ENCODE measurements at places on chromosomes 6 and 20.

DNA sequence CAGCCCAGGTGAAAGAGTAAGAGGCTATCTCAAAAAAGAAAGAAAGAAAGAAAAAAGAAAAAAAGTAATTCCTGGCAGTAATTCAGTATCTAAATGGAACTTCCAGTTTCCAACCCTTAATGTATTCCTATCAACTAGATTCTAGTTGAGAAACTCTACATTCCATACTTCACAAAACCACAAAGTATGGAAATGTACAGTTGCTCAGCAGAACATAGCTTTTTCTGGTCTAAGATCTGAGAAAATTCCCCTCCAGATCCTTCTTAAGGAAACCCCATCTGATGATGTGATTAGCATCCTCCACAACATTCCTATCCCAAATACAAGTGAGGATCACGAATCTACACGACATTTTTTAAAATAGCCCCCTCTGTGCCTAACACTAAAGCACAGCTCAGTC is 3.6 kb downstream of the ARMH2 start:
- no peak for ATAC-seq

DNA sequence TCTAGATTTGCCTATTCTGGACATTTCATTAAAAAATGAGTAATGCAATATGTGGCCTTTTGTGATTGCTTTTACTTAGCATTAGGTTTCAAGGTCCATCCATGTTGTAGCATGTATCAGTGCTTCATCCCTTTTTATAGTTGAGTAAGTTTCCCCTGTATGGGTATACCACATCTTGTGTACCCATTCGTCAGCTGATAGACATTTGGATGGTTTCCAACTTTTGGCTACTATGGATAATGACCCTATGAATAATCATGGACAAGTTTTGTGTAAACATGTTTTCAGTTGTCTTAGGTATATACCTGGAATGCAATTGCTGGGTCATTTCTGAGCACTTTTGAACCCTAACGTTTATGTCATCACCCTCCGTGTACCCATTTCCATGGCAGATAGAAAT is 15.4 kb downstream of the METTL24 start:
- no peak for ATAC-seq

DNA sequence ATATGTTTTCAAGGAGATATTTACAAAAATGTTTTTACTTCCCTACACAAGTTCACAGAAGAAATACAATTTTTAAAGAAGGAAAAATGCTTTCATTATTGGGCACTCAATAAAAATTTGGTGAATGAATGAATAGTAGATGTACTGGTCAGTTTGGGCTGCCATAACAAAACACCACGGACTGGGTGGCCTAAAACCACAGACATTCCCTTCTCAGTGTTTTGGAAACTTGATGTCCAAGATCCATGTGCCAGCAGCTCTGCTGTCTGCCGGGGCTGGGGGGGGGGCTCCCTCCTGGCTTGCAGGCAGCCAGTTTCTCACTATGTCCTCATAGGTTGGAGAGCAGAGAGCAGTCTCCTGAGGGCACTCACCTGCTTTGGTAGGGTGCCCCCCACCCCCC is 62.0 kb downstream of the FAM120B start:
- no peak for ATAC-seq

DNA sequence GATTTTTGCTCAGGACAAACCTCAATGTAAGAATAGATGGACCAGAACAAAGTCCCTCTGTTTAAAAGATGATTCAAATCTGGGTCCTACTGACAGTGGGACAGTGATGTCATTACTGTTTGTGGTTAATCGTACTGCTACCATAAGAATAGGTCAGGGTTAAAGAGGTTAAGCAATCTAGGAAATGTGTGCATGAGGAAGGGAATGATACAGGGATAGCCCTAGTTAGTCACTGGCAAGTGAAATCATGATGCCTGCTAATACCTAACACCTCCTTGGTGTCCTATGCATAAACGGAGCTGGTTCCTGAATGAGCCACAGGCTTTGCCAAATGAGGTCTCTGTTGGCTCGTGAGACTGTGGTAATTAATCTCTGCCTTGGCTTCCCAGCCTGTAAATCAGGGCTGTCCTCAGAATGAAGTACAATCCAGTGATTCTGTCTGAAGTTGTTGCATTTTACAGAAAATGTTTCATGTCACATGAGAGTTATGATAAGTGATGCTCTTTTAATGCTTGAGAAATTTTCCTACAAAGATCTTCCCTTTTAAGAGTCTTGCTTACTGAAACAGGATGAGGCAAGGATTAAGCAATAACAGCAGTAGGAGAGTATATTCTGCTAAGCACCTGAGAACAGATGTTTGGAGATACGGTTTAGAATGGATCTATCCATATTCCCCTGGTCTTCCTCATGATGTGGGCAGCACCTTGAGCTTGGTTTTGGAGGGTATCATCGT is 3.8 kb downstream of the MEP1A start:
- ATAC-seq: no peak

- peak; percentile 17 for ATAC-seq
Observed at GRCh38 chr6:158769771-158770432, 49.3 kb downstream of the EZR start.

DNA sequence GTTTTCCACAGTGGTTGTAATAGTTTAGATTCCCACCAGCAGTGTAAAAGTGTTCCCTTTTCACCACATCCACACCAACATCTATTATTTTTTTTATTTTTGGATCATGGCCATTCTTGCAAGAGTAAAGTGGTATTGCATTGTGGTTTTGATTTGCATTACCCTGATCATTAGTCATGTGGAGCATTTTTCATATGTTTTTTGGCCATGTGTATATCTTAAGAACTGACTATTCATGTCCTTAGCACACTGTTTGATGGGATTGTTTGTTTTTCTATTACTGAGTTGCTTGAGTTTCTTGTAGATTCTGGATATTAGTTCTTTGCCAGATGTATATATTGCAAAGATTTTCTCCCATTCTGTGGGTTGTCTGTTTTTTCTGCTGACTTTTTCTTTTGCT is 820.1 kb downstream of the TENT5A start:
- ATAC-seq: no peak

- no peak for ATAC-seq
Observed at GRCh38 chr6:119132261-119132981, 54.0 kb upstream of the FAM184A start.

GRCh38 chr6:68978411-68978810 is 343.3 kb downstream of the ADGRB3 start:
- no peak for ATAC-seq

DNA sequence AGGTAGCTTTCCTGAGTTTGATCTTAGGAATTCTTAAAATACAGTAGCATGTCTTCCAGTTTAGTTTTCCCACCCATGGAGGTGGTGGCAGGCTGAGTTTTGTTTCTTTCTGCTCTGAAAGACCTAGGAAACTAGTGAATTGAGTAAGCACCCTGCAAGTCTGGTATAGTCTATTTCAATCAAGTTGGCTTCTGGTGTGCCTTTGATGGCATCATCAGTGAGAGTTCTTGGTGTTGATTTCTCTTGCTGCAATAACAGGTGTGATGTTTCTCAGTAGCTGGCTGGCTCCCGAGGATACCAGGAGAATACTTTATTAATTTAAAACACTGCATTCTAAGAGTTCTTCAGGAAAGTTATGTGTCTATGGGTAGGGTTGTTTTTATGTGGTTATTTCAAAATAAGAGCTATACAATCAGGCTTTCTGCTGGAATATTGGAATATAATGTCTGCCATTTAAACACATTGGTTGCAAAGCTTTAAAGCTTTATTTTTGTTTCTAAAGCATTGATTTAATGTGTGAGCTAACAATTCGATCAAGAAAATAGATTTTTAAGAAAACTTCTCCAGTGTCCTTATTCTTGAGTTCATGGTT is 19.0 kb downstream of the VAPB start:
- peak; percentile 55 for ATAC-seq

DNA sequence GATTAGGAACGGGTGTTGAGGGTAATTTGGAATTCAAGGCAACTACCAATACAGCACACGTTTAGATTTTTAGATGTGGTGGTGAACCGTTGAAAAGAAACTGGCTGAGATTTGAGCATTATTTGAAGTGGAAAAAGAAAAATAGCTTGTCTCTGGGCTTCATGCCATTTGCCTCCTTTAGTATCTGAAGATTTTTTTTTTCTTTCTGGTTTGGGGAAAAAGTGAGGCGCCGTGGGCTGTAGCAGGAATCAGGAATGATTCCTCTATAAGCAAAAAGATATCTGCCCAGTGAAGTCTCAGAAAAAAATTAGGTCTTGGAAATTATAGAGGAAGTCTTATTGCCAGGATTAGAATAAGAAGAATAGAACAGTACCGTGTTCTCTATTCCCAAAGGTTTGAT is 88.5 kb downstream of the RPS12 start:
- no peak for ATAC-seq

GRCh38 chr6:10396785-10397184 is 18.1 kb downstream of the TFAP2A start:
- ATAC-seq: no peak

DNA sequence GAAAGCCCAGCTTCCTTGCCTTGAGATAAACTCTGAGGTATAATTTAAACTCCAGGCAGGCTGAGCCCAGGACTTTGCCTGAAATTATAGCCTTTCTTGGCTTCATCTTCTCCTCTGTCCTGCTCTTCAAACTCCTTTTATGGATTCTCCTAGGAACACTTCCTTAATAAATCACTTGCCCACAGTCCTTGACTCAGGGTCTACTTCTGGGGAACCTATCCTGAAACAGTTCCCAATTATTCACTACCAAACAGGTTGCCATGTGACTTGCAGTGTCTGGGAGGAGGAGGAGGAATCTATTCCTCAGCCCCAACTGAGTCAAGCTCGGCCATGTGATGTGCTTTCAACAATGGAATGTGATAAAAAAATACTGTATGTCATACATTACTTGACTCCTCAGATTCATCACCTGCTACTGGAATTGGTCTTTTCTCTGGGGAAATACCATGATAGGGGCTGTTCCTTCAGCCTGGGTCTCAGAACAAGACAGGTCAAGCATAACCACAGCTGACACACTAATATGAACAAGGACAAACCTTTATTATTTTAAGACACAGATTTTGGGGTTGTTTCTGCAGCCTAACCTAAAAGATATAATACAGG is 20.5 kb upstream of the CDKN1A start:
- no peak for ATAC-seq

DNA sequence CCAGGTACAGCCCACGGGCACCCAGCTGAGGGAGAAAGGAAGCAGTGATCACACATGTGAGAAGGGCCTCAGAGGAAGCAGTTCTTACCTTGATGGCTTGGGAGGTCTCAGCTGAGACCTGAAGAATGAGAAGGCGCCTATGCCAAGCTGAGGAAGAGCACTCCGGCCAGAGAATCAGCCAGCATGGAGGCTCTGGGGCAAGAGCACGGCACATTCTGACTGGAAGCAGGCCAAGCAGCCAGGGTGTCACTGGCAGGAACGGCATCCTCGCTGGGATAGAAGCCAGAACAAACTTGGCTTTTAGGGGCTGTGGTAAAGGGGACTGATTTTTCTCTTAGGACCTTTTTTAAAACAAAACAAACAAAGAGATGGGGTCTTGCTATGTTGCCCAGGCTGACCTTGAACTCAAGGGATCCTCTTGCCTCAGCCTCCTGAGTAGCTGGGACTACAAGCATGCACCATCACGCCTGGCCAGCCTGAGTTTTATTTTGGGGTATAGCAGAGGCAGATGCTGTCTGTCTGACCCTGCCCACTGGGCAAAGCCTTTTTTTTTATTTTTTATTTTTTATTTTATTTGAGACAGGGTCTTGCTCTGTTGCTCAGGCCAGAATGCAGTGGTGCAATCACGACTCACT is 17.6 kb downstream of the GHRH start:
- ATAC-seq: peak; percentile 41

- ATAC-seq: peak; percentile 62
Observed at GRCh38 chr20:44143936-44144335, 43.1 kb downstream of the JPH2 start.

DNA sequence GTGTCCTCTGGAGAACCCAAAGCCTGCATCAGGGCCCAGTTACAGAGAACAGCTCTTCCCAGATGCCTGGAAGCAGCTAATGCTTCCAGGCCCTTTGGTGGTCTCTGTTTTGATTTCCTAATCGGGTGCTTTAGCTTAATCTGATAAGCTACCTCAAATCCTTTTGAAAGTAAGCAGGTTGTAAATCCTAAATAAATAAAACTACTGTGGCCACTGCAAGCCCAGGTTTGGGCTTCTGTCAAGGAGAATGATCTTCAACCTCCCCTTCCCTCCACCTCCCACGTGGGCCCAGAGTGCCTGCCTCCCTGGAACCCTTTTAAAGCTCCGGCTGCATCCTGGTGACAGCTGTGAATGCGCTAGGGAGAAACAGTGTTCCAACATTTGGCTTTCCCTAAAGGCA is 25.2 kb upstream of the FYN start:
- ATAC-seq: no peak

DNA sequence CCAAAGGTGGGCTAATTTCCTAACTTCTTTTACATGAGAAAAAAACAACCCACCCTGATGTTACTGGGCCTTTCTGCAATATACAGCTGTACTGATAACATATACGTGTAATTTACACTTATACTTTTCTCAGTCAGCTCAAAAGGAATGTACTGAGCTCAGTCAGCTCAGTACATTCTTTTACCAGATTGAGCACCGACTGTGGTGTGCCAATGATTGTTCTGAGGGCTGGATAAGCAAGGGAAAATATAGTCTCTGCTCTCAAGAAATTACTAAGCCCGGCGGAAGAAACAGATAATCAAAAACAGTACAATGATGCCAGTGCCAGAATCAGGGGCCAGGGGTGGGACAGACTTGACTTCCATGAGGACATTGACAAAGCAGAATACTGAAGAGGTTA is 10.0 kb upstream of the BLOC1S5 start:
- ATAC-seq: no peak

DNA sequence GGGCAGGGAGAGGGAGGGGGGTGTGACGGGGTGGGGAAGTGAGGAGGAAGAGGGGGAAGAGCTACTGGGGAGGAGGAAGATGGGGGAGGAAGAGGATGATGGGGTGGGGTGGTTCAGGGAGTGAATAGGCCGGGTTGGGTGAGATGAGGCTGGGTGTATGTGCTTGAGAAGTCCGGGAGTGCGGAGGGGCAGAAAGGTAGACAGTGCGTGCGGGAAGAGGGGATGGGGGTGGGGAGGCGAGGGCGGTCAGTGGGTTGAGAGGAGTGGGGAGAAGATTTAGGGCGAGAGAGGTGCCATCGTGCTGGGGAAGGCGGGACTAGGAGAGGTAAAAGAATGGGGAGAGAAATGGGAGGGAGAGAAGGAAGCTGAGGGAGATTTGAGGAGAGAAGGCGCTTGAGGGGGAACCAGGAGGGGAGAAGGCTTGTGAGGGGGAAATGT is 30.9 kb upstream of the NOTCH4 start:
- peak; percentile 40 for ATAC-seq

DNA sequence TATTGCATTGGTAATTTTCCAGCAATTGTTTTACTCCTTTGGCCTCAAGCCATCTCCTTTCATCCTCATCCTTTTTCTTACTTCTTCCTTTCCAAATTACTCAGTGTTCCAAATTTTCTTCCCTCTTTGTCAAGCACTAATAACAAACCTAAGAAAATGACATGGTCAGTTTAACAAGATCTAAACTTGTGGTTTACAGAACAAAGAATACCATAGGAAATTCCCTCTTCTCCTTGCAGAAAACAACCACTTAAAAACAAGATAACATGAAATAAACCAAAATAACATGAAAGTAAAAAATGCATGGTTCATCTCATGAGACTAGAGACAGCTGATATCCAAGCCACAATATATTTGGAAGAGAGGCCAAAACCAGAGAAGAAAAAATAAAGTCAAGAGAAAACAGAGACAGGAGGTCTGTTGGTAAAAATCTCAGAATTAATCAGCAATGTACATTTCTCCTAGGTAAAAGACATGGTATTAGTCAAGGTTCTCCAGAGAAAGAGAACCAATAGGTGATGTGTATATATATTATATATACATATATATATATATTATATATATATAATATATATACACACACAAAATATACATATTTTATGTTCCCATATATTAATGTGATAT is 51.0 kb upstream of the SENP6 start:
- ATAC-seq: no peak

- peak; percentile 46 for ATAC-seq
Observed at GRCh38 chr6:129073691-129074395, 190.9 kb downstream of the LAMA2 start.

All from gastroesophageal sphincter (tissue), 4 donors.